ENCODE measurements at places on chromosomes 1 and 21.

DNA sequence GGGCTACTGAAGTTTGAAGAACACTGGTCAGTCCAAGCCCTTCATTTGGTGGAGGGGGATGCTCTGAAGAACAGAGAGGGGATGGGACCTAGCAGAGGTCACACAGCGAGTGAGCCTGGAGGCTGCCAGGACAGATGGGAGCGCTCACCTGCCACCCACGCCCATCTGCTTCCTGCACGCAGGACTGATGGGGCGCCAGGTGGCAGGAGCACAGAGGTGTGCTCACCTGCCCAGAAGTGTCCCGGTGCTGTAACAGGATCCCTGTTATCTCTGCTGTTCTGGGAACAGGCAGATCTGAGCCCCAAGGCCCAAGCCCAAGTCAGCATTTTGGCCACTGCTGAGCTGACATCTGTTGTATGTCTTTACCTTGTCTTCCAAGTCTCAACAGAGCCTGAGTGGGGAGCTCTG lies 40.5 kb downstream of the EPHB2 start:
- no peak for DNase-seq

- peak; percentile 23 for DNase-seq
Observed at GRCh38 chr1:99004254-99004860, 304 bp downstream of the PLPPR5 start.

GRCh38 chr1:151888972-151889570 lies 20.2 kb downstream of the THEM4 start:
- DNase-seq, result no peak

DNA sequence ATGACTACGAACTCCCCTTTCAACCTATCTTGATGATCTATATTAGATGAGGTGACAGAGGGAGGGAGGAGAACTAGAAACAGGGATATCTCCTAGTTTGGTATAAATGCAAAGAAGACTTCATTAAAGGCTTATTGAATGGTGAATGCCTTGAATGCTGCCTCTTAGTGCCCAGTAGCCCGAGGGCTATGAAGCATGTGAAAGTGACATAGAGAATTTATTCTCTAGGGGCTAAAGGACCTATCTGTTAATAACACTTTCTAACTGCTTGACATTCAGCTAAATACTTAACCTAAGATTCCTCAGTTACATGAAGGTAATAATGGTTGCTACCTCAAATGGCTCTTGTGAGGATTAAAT lies 764.1 kb downstream of the LTN1 start:
- no peak for DNase-seq

GRCh38 chr1:95770581-95770980 lies 536.6 kb downstream of the RWDD3 start:
- DNase-seq, result no peak

DNA sequence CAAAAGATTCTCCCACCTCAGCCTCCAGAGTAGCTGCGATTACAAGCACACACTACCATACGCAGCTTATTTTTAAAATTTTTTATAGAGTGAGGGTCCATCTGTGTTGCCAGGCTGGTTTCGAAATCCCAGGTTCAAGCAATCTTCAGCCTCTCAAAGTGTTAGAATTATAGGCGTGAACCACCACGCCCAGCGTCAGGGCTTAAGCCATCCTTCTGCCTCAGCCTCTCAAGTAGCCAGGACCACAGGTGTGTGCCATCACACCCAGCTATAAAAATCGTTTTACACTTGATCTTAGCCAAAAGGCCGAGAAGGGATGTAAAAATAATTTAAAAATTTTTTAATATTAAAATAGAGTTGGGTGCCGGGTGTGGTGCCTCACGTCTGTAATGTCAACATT lies 4.3 kb upstream of the SLC25A33 start:
- no peak for DNase-seq

- no peak for DNase-seq
Observed at GRCh38 chr21:33917421-33917820, 1.8 kb upstream of the ATP5PO start.

All from stimulated activated naive CD8-positive, alpha-beta T cell treated with anti-CD3 and anti-CD28 coated beads, Interleukin-15, Interleukin-2, amounts not matched to agents 100 U/mL and 50 U/mL, for 24 hours (primary cell).